ENCODE measurements at places on chromosomes 1 and 21. TPM values are rescaled to one million over a fixed set of nuclear protein-coding genes. Genes with fewer than 3 reads are reported as not detected.

Gene CLCNKA
- 0.41 TPM for total RNA-seq

Gene COPA
- 144 TPM for total RNA-seq

Gene FAM229A
- 0.82 TPM for total RNA-seq

Gene INKA2
- 17.7 TPM for total RNA-seq

All from tongue (tissue), 3 donors.